Thyroid gland (tissue), 4 donors: ENCODE measurements at places on chromosomes 5 and 9. TPM values are rescaled to one million over a fixed set of nuclear protein-coding genes. Genes with fewer than 3 reads are reported as not detected.

- DNase-seq, result no peak
- no peaks in the 10 kb centered on the region for H3K36me3 ChIP-seq
- H3K4me1 ChIP-seq, result no peaks in the 10 kb centered on the region
- H3K27ac ChIP-seq, result no peak overlapping the region
- no peak overlapping the region for H3K4me3 ChIP-seq
- no peaks in the 10 kb centered on the region for H3K27me3 ChIP-seq
Observed at GRCh38 chr9:108219664-108220063, 636.1 kb downstream of the ACTL7B start.

DNA sequence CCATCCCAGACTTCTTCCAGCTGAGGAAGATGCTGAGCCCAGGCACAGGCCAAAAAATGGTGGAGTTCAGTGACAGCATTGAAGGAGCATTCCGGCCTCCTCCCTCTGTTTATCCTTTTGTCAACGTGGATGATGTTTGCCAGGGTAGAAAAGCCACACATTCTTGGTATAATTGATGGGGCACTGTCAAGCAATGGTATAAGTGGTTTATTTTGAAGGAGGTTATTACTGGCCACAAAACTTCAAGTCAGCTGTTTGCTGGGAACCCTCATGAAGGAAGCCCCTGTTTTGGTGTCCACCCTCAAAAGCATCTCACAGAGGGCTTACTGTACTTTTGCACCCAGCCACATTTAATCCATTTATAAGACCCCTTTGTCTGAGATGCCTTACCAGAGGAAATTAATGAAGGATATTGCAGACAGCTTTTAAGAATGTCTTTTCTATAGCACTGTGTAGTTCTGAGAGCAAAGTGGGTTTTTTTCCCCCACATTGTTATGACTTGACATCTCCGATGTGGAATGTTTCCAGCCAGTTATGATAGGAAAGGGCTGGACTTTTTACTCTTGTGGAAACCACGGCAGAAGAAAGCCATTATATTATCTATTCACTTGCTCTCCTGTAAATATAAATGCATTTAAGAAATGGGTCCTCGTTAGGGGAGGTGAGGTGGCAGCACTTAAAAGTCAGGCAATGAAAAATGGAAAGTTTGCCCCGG is 95.5 kb upstream of the SPATA31D4 start:
- H3K27ac ChIP-seq, result no peak overlapping the region
- no peaks in the 10 kb centered on the region for H3K4me1 ChIP-seq
- no peak overlapping the region for H3K4me3 ChIP-seq
- H3K27me3 ChIP-seq, result no peaks in the 10 kb centered on the region

C9orf50 gene
- total RNA-seq, result not detected

- H3K4me3 ChIP-seq, result no peak overlapping the region
- H3K27me3 ChIP-seq, result no peaks in the 10 kb centered on the region
- no peak for DNase-seq
- H3K27ac ChIP-seq, result no peak overlapping the region
Observed at GRCh38 chr9:13189362-13189761, 90.1 kb downstream of the MPDZ start.

GRCh38 chr9:111231801-111232580 is 98.0 kb downstream of the OR2K2 start:
- H3K4me1 ChIP-seq, result no peaks in the 10 kb centered on the region
- H3K36me3 ChIP-seq, result no peaks in the 10 kb centered on the region
- no peaks in the 10 kb centered on the region for H3K27me3 ChIP-seq
- H3K27ac ChIP-seq, result no peak overlapping the region
- no peak overlapping the region for H3K4me3 ChIP-seq

DNA sequence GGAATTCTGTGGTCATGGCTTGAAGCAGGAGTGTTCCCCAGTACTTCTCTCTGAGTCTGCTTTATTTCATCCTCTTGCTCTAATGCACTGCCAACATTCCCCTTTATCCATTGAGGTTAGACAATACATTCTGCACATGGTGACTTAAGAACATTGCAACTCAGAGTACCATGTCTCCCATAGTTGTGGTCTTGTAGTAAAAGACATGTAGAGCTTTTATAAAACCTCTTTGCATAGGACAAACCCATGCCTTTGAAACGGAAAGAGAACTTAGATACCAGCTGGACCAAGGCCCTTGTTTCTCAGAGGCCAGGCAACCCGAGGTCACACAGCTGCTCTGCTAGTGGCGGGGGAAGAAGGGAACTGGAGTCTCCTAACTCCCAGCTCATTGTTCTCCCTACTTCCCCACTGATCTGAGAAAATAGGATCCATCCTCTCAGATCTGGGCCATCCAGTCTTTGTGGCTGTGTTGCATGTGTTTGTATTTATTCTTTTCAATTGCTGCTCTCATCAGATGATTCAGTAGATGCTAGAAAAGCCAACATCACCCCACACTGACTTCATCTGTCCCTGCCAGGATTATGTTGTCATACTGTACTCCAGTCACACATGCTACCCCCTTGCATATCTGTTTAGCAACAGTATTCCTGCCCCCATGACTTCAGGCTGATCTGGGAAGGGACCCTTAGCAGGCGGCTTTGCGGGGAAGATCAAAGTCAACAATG is 236.9 kb downstream of the SAXO1 start:
- no peaks in the 10 kb centered on the region for H3K27me3 ChIP-seq
- H3K36me3 ChIP-seq, result no peaks in the 10 kb centered on the region
- DNase-seq, result no peak
- no peak overlapping the region for H3K4me3 ChIP-seq

DNA sequence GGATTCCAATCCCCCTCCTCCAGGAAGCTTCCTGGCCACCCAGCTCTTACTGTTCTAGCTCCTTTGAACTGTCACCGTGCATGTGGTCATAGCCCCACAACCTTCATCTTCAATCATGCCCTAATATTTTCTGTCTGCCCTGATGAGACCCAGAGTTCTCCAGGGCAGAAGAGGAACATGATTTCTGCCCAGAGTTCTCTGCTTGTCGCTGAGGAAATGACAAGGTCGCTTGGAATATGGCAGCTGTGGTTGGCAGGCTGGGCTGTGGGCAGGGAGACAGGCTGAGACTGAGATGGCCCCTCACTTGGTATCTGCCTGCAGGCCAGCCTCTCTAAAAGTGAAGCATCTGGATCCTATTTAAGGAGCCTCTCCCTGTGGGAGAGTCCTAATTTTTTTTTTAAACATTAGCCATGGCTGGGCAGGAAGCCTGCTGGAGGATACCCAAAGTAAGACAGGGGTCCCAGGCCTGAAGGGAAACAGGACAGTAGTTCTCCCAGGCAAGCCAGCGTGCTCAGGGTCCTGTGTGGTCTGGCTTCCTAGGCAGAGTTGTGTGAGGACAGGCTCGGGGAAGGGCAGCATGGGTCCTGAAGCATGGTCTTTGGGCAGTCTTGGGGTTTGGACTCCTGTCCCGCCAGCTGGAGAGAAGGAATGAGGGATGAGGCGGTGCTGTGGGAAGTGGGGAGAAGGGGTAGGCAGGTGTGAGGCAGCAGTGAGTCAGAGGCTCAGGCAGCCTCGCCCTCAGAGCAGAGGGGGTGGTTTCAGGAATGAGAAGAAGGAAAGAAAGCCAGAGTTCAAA is 242.1 kb downstream of the FSTL4 start:
- H3K4me1 ChIP-seq, result no peaks in the 10 kb centered on the region

PTGS1 gene
- total RNA-seq, result 3.9 TPM

DNA sequence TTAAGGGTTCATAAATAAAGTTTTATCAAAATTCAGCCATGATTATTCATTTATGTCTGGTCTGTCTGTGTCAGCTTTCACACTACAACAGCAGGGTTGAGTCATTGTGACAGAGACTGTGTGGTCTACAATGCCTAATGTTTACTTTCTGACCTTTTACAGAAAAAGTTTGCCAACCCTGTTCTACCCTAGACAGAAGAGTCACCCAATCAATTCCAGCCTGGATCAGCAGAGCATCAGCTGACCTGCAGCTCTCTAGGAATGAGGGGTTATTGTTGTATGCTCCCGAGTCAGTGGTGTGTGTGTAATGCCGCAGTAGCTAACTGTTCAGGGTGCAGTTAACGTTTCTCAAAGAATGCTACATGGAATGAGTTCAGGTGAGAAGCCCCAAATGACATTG is 87.3 kb downstream of the HRH2 start:
- no peaks in the 10 kb centered on the region for H3K4me1 ChIP-seq
- no peaks in the 10 kb centered on the region for H3K36me3 ChIP-seq
- no peaks in the 10 kb centered on the region for H3K27me3 ChIP-seq
- H3K4me3 ChIP-seq, result no peak overlapping the region

GRCh38 chr5:176619203-176619568 is 9.2 kb upstream of the GPRIN1 start:
- peaks cover 17% of the 10 kb centered on the region for H3K4me1 ChIP-seq
- peaks cover 16% of the 10 kb centered on the region for H3K27me3 ChIP-seq
- no peaks in the 10 kb centered on the region for H3K36me3 ChIP-seq
- H3K4me3 ChIP-seq, result no peak overlapping the region

SPINK5 gene
- total RNA-seq, result 0.13 TPM

CCNJL gene
- total RNA-seq, result 10.1 TPM
